ENCODE measurements at places on chromosomes 12 and 14. TPM values are rescaled to one million over a fixed set of nuclear protein-coding genes. Genes with fewer than 3 reads are reported as not detected.

The CIT gene
- 23.7 TPM for total RNA-seq

The KRT86 gene
- total RNA-seq: not detected

The GDF3 gene
- total RNA-seq: not detected

The TAS2R9 gene
- total RNA-seq: 0.56 TPM

The TPH2 gene
- not detected for total RNA-seq

The SOCS4 gene
- total RNA-seq: 21.6 TPM

The LRRC10 gene
- not detected for total RNA-seq

The FAIM2 gene
- total RNA-seq: 0.29 TPM

The PRR4 gene
- 5.4 TPM for total RNA-seq

The KCNMB4 gene
- 14.1 TPM for total RNA-seq

The SIX6 gene
- total RNA-seq: not detected

The APOF gene
- total RNA-seq: not detected

The STON2 gene
- 60.4 TPM for total RNA-seq

The TAS2R19 gene
- total RNA-seq: 8.0 TPM

The P2RX2 gene
- 8.6 TPM for total RNA-seq

The TBK1 gene
- 25.5 TPM for total RNA-seq

The RD3L gene
- total RNA-seq: not detected

The SLC6A15 gene
- total RNA-seq: 9.6 TPM

The ITGA7 gene
- total RNA-seq: 32.5 TPM

The LRRIQ1 gene
- 4.0 TPM for total RNA-seq

The OTX2 gene
- not detected for total RNA-seq

The NEMF gene
- 83.5 TPM for total RNA-seq

The TBX5 gene
- total RNA-seq: 8.4 TPM

The FOXG1 gene
- total RNA-seq: not detected

The C12orf54 gene
- total RNA-seq: 0.38 TPM

The TESPA1 gene
- total RNA-seq: 0.20 TPM

The SLCO1B1 gene
- 0.09 TPM for total RNA-seq

Data from mesothelial cell of epicardium (in vitro differentiated cells).